Activated T-helper 1 cell treated with anti-CD3 and anti-CD28 coated beads, Interleukin-12 subunit alpha, Interleukin-12 subunit beta, Interleukin-2, Interleukin-4 antibody, amounts not matched to agents 30 ng/mL and 10 ng/mL and 1 ng/mL, durations not matched to agents 14 hours and 24 hours and 36 hours (primary cell): ENCODE measurements at places on chromosomes 2 and 18. TPM values are rescaled to one million over a fixed set of nuclear protein-coding genes. Genes with fewer than 3 reads are reported as not detected.

DNA sequence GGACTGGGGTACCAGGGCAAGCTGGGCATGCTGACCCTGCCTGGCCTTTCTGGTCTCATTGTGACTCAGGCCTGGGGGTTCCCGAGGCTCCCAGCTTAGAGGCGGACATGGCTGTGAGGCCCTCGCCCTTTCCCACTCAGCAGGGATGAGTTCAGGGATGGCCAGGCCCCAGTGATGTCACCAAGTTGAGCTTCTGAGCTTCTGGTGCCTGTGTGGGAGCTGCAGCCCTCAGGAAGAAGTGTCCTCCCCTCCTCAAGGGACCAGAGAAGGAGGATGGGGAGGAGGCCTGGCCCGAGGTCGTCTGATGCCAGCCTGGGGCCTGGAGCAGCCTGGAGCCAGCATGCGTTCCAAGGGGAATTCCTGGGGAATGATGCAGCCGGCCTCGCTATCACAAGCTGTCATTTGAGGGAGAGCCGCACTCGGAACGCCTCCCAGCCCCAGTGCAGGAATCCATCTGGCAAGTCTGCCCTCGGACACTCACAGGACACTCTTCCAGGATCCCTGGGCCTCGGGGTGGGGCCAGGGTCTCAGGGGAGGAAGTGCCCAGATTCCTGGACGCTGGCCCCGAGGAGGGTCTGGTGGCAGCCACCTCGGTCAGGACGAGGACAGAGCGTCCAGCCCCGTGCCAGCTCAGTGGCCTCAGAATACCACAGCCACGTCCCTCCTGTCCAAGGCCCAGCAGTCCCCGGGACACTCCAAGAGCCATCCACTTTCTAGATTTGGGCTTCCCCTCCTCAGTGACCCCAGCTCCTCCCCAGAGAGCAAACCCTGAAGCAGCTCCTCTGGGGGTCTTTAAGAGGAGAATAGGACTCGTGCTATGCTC is 61.2 kb upstream of the GPC1 start:
- no peak for DNase-seq
- no peak overlapping the region for H3K27ac ChIP-seq
- no peaks in the 10 kb centered on the region for H3K27me3 ChIP-seq
- H3K4me3 ChIP-seq = no peak overlapping the region
- H3K36me3 ChIP-seq = no peaks in the 10 kb centered on the region

- no peaks in the 10 kb centered on the region for H3K4me1 ChIP-seq
- DNase-seq = no peak
- no peak overlapping the region for H3K27ac ChIP-seq
- no peak overlapping the region for H3K4me3 ChIP-seq
- H3K27me3 ChIP-seq = no peaks in the 10 kb centered on the region
These were observed 27.8 kb downstream of the MTERF4 start for GRCh38 chr2:241074065-241074818.

GRCh38 chr2:85769983-85770362 is 16.2 kb downstream of the ATOH8 start:
- no peak overlapping the region for H3K4me3 ChIP-seq
- H3K36me3 ChIP-seq = no peaks in the 10 kb centered on the region
- H3K27me3 ChIP-seq = peaks cover 47% of the 10 kb centered on the region
- peaks cover 10% of the 10 kb centered on the region for H3K4me1 ChIP-seq
- DNase-seq = no peak

- DNase-seq = no peak
- no peaks in the 10 kb centered on the region for H3K36me3 ChIP-seq
- H3K4me3 ChIP-seq = no peak overlapping the region
- H3K4me1 ChIP-seq = no peaks in the 10 kb centered on the region
- H3K27ac ChIP-seq = no peak overlapping the region
These were observed 393.8 kb upstream of the CYRIA start for GRCh38 chr2:17059458-17059857.

DNA sequence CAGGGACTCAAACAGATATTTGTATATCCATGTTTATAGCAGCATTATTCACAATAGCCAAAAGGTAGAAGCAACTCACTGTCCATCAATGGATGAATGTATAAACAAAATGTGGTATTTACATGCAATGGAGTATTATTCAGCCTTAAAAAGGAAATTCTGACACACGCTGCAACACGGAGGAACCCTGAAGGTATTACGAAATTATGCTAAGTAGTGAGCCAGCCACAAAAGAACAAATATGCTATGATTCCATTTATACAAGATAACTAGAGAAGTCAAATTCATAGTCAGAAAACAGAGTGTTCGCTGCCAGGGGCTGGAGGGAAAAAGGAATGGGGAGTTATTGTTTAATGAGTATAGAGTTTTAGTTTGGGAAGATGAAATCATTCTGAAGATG is 61.0 kb upstream of the CDKL4 start:
- H3K36me3 ChIP-seq = no peaks in the 10 kb centered on the region
- no peaks in the 10 kb centered on the region for H3K4me1 ChIP-seq
- no peak overlapping the region for H3K4me3 ChIP-seq
- H3K27ac ChIP-seq = no peak overlapping the region

RAX gene
- not detected in 2 replicates for total RNA-seq

ZC3H6 gene
- 3.3 and 4.3 TPM in 2 replicates for total RNA-seq

TPO gene
- not detected in 2 replicates for total RNA-seq
